Natural killer cell treated with Interleukin-12 subunit alpha and Interleukin-12 subunit beta and Interleukin-15 and Interleukin-18, amount 100 ng/mL, for 72 hours (primary cell): ENCODE measurements at places on chromosomes 16 and 17. TPM values are rescaled to one million over a fixed set of nuclear protein-coding genes. Genes with fewer than 3 reads are reported as not detected.

The KIF19 gene
- not detected for total RNA-seq

The FOXF1 gene
- total RNA-seq = not detected

The COPS3 gene
- total RNA-seq = 130 TPM

The NOG gene
- total RNA-seq = not detected

The KRT9 gene
- total RNA-seq = not detected

The TK1 gene
- 138 TPM for total RNA-seq

The SEZ6 gene
- not detected for total RNA-seq

The CPHXL2 gene
- not detected for total RNA-seq

The LRRC75A gene
- 2.6 TPM for total RNA-seq

The PIMREG gene
- total RNA-seq = 3.9 TPM

The ST6GALNAC2 gene
- total RNA-seq = 0.62 TPM

The TBC1D3D gene
- total RNA-seq = 4.4 TPM

The EVPL gene
- 0.05 TPM for total RNA-seq

The CD2BP2 gene
- total RNA-seq = 95.8 TPM

The EME2 gene
- 34.8 TPM for total RNA-seq

The CTRB1 gene
- not detected for total RNA-seq

The PIRT gene
- not detected for total RNA-seq

The HBM gene
- not detected for total RNA-seq

The ARHGDIG gene
- total RNA-seq = not detected

The MYH3 gene
- 5.9 TPM for total RNA-seq

The CSH2 gene
- total RNA-seq = not detected

The IRF8 gene
- total RNA-seq = 198 TPM

The LCAT gene
- total RNA-seq = 11.4 TPM

The PIK3R6 gene
- 6.2 TPM for total RNA-seq

The PRSS27 gene
- total RNA-seq = 1.1 TPM

The SPOP gene
- total RNA-seq = 87.7 TPM
